ENCODE measurements at places on chromosomes 2 and 18.

- DNase-seq = no peak
These were observed 160.9 kb downstream of the MIB1 start for GRCh38 chr18:21901423-21901945.

DNA sequence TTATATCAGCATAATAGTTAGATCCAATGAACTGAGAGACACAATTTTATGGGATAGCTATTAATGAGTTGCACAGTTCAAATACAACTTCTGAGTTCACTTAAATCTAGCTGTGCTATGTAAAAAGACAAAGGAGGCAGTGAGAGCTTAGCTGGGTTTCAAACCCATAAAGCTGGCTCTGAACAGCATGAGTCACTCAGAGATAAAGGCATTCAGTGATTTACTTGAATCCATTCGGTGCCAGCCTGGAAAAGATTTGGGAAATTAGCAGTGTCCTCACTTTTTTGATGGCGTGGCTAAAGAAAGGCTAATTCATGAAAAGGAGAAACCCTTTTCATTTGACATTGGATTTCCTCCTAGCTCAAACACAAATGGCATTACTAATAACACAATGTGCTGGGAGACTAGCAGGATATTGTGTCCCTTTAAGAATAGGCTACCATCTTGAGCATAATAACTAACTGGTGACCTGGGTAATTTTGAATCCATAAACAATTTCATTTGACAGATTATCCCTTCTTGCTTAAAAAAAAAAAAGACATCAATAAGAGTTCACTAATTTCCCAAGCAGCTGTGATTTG lies 98.4 kb upstream of the NEUROD1 start:
- no peak for DNase-seq

DNA sequence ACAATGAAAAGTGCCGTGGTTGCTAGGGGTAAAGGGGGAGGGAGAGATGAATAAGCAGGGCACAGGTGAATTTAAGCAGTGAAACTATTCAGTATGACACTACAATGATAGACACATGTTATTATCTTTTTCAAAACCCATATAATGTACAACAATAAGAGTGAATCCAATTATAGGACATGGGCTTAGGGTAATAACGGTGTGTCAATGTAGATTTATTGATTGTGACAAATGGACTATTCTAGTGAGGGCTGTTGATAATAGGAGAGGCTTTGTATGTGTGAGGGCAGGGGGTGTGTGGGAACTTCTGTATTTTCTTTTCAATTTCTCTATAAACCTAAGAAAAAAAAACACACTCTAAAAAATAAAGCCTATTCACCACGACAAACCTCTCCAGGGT lies 223.8 kb downstream of the RIT2 start:
- no peak for DNase-seq

DNA sequence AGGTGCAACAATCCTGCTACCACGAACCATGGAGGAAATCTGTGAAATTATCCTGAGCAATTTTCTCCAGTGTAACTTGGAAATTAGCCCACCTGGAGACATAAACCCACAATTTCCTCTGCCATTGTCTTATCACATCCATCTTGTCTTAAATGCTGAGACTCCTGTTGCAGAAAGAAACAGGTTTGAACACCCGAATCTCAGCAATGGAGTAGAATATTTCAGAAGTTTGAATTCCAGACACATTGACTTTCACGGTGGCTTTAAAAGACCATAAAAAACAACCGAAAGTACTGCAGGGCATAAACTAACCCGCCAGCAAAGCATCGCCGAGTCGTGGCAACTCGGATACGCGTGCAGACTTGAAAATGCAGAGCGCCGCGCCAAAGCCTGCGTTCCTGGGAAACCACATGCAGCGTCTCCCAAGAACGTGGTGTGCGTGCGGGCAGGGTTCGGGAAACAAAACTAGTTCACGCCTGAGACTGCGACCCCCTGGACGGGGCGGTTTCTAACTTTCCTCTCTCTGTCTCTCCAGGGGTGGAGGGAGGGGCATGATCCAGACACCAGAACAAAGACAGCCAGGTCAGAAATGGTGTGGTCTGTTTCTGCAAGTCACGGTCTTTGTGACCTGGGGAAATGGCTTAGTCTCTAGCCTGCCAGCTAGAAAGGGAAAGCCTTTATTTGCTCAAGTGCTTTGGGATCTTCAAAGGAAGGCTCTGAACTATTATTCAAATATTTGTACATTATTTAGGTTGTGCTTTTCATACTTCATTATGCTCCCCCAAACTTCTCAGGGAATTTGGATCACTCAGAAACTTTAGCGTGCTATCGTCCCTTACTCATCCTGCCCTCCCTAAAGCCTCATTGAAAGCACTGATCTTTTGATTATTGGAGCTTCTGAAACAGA lies 26.9 kb upstream of the KCTD1 start:
- peak; percentile 73 for DNase-seq

- no peak for DNase-seq
These were observed 120.8 kb upstream of the STK17B start for GRCh38 chr2:196291873-196292800.

DNA sequence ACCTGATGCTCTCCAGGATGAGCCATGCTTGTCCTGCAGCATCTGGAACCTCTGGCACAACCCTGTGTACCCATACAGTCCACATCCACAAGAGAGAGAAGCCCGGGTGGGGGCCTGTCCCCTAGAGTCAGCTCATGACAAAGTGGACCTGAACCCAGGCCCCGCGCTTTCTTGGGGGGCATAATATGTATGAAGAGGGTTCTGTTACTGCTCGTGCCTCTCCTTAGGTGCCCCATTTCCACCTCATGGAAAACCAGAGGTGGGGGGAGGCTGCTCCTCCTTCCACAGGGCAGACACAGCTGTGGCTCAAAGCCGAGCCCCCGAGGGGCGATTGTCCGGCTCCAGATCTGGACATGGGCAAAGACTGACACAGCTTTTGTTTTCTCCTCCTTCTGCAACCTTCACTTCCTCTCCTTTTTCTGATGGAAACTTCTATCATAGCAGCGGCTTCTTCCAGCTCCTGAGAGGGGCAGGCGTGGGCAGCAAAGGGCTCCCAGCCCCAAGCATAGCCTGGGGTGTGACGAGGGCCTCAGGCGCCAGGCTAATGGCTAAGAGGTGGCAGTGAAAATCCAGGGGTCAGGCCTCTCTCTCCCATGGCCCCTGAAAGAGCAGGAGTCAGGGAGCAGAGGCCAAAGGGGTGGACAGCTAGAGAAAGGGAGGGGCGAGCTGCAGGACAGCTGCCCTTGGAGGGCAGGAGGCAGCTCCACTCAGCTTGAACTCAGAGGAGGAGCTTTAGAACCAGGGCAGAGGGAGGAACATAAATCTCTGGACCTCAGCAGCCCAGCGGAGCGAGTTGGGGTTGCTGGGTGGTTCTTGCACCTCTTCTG lies 155.5 kb downstream of the ZFP36L2 start:
- peak; percentile 66 for DNase-seq

DNA sequence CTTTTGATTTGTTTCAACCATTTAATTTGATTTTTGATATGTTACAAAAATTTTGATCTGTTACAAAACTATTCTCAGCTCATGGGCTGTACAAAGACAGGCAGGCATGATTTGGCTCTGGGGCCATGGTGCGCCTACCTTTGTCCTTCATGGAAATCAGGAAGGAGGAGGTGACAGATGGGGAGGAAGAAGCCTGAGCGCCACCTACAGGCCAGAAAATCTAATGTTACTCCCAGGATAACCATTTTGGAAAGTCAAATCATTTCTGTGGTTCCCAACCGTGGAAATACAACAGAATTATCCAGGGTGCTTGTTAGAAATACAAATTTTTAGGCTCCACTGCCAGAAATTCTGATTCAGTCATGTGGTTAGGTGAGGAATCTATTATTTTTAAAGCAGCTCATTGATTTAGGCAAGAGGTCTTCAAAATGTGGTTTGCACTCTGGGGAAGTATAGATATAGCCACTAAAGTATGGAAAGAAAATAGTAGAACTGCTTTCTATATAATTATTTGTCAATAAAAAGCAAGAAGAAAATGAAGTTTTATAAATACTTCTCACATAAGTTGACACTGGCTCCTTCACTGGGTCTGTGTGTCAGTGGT lies 93.9 kb downstream of the EVA1A start:
- DNase-seq = peak; percentile 62

GRCh38 chr2:217911283-217912097 lies 91.3 kb downstream of the TNS1 start:
- DNase-seq = no peak

DNA sequence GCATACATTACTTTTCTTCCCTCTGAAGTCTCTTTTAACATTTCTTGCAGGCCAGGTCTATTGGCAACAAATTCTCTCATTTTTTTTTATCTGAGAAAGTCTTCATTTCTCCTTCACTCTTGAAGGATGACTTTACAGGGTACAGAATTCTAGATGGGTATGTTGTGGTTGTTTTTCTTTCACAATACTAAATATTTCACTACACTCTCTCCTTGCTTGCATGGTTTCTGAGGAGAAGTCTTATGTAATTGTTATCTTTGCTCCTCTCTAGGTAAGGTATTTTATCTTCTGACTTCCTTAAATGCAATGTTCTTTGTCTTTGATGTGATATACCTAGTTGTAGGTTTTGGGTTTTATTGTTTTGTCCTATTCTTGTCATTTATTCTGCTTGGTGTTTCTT lies 371.1 kb downstream of the FIGN start:
- DNase-seq = no peak

DNA sequence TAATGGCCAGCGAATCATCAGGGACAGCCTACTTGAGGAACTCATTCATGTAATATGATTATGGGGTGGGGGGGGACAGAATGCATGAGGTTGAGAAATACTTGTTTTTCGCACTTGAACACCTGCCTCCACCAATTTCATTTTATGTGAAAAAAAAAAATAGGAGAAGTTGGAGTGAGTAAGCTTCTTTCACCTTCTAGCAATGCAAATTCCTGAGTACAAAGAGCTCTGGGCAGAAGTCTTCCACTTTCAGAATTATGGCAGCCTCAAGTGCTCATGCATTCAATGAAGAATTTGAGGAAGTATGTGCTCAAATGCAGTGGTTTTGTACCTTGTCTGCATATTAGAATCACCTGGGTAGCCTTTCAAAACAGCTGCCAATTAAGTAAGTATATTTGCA lies 40.1 kb upstream of the GPD2 start:
- no peak for DNase-seq

DNA sequence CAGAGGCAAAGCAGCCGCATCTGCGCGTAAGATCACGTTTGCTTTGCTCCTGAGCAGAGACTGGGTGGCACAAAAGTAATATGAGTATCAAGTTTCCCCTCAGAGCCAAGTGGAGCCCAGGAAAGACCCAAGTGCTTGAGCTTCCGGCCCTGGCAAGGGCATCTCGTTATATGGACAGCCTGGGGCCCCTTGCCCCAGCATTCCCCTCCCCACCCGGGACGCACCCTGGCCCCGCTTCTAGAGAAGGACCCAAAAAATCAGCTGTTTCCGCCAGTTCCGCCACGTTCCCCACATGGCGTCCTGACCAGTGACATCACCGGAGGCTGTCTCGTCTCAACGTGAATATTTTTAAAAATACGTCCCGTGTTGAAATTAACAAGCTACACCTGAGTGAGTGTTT lies 135.1 kb downstream of the NFATC1 start:
- no peak for DNase-seq

DNA sequence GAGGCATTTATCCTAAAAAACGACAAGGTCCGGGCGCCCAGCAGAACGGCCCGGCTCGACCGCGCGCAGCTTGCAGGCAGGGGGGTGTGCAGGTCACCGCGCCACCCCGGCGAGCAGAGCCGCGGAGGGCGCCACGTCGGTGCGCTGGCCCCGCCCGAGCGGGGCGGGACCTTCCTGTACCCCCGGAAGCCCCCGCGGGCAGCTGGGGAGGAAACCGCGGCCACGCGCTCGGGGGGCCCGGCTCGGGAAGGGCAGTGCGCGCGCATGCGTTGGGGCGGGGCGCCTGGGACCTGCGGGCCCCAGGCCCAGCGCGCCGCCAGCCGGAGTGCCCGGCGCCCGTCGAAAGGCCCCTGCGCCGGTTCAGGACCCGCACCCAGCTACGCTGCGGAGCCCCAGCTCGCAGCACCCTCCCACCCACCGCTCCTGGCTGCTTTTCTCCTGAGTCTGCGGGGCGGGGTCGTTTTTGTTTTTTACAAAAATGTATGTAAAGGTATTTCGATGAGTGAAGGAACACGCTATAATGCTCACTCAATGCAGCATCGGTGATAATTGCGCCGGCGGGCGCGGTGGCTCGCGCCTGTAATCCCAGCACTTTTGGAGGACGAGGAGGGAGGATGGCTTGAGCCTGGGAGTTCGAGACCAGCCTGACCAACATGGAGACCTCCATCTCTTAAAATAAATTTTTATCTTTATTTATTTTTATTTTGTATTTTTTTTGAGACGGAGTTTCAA lies 47.7 kb upstream of the POMC start:
- peak; percentile 83 for DNase-seq

DNA sequence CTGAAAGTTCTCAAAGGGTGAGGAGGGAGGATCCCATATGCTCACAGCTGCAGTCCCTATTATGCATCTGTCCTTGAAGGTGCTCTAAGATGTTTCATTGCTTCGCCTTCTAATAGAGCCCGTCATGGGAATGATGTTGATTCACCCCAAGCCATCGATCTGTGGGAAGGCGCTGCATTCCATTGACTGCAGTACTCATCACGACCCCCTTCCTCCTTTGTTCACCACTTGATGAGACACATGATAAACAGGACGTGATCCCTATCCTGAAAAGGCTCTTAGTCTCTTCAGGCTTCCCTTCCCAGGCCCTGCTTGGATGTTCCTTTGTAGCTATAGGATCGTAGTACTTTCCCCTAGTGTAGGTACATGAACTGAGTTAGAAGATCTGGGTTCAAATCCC lies 181.8 kb downstream of the AGPS start:
- no peak for DNase-seq

- DNase-seq = peak; percentile 60
These were observed 56.7 kb upstream of the MSTN start for GRCh38 chr2:190119257-190119656.

DNA sequence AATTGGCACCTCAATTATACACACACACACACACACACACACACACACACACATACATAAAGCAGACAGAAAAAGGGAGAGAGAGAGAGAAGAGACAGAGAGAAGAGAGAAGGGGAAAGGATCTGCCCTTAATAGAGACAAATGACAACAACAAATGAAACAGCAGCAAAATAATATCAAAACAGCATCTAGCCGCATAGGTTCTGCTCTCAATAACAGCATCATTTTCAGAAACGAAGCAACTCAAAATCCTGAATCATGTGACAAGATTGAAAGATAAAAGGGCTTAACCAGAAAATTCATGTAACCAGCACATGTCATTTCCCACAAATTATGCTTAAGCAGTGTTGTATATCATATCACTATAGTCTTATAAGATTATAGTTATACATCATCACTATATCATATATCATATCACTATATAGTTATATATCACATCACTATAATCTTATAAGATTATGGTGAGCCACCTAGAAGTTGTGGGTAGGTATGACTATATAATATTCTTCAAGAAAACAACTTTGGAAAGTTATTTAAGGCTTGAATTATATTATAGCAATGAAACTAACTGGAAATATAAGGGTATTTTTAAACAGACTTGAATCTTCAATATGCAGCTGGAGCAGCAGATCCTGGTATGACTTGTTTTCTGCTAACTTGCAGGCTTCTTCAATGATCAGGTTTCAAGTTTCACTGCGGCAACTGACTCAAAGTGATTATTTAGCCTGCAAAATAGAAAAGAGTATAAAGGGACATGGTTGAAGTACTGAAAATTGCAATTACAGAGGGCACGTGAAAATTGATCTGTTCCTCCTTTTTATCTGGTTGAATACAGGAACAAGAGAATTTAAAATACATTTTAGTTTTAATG lies 16.1 kb upstream of the VPS54 start:
- no peak for DNase-seq

- DNase-seq = no peak
These were observed 98.9 kb downstream of the RTP5 start for GRCh38 chr2:241968417-241968816.

- DNase-seq = peak; percentile 88
These were observed 244.6 kb downstream of the BCL2 start for GRCh38 chr18:63074981-63075404.

- no peak for DNase-seq
These were observed 3.4 kb downstream of the NGEF start for GRCh38 chr2:233009661-233010060.

Data from ecto neural progenitor cell (in vitro differentiated cells).